ENCODE measurements at places on chromosomes 4 and X.

GRCh38 chr4:139900964-139901376 lies 235.4 kb downstream of the MGST2 start:
- DNase-seq: no peak

DNA sequence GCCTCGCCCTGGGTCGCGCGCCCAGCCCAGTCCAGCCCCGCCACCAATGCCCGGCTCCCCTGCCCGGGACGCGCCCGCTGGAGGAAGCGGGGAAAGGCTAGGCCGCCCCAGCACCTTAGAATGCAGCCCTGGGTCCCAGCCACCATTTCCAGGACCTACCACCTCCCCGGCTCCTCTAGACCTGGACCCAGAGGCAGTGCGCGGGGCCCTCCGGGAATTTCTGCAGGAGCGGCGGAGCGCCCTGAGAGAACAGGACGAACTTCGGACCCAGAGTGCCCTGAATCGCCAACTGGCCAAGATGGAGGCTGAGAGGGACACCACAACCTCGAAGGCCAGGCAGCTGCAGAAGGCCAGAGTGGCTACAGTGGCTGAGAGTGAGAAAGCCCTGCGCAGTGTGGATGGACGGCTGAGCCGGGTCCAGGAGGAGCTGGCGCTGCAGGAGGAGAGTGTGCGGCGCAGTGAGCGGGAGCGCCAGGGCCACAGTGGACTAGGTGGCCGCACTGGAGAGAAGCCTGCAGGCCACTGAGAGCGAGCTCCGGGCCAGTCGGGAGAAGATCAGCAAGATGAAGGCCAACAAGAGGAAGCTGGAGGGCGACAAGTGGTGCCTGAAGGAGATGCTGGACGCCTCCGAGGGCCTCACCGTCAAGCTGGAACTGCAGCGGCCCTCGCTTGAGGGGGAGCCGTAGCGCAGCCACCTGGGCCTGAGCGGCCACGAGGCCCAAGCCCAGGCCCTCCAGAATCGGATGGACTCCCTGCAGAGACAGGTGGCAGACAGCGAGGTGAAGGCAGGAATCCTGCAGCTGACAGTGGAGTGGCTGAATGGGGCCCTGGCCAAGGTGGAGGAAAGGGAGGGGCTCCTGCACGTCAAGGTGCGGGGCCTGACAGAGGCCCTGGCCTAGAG lies 15.5 kb downstream of the SMIM10L2A start:
- no peak for DNase-seq

- DNase-seq: no peak
Observed at GRCh38 chr4:95190751-95191436, 357.9 kb downstream of the UNC5C start.

DNA sequence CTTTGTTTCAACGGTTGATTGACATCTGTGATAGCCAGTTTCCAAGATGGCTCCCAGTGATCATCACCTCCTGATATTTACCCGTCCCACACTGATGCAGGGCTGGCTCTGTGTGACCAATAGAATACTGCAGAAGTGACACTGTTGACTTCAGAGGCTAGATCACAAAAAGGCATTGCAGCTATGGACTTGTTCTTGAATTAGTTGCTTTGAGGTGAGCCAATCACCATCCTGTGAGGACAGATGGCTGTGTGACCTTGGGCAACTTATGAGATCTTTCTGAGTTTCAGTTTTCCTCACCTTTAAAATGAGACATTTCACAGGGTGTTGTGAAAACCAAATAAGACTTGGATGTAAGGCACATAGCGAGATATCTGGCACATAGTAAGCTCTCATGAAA lies 1.8 kb upstream of the GPR82 start:
- DNase-seq: no peak

- no peak for DNase-seq
Observed at GRCh38 chr4:99061048-99061700, 27.4 kb downstream of the ADH5 start.

DNA sequence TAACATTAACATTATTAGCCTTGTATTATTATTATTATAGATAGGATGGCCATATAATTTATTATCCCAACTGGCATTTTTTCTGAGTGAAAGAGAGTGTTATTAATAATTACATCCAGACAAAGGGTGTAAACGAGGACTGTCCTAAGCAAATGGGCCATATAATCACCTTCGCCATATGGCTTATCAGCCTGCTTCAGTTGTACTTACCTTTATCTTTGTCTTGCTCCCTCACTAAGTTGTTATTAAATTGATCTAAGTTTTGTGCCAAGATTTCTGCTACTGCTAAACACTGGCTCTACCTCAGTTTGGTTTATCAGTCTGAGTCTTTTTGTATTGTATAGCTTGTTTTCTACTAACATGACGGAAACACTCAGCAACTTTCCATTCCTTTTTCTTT lies 76.9 kb downstream of the STIM2 start:
- no peak for DNase-seq

DNA sequence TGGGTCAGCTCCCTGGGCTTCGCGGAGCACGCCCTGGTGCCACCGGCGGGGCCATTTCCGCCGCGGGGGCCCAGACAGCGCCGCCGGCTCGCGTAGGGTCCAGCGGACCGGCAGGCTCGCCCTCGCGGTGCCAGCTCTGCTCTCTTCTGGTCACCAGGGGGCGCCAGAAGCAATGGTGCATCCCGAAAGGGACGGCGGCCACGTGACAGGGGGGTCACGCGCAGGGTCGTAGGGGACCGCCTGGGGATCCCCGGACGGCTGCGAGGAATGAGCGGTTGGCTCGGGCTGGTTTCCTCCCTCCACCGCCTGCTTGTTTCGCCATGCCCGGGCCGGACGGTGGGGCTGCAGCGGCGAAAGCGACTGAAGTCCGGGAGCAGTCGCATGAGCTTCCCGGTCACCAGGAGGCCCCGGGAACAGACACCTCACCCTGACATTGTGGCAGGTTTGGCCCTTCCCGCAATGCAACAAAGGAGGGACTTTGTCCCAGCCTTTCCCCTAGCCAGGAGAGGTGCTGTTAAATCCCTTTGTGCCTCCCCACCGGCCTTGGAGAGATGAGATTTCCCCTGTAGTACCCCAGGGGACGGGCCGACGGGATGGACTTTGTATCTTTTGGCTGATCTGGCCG lies 15.8 kb downstream of the ZCCHC12 start:
- peak; percentile 13 for DNase-seq

DNA sequence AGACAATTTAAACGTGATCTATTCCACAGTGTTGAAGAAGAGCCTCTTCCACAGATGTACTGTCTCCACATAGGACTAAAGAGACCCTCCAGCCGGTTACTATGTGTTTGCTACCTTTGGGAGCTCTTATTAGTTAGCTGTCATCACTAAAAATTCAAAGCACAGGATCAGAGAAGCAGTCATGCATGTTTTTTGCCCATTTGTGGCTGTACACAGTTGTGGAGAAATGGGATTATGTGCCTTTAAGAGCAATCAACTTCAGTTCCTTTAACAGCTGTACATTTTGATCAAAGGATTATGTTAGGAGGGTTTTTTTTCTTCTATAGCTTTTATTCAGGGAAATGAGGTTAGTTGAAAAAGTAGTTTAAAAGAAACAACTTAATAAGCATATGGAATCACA lies 149.0 kb upstream of the SPOCK3 start:
- DNase-seq: no peak

DNA sequence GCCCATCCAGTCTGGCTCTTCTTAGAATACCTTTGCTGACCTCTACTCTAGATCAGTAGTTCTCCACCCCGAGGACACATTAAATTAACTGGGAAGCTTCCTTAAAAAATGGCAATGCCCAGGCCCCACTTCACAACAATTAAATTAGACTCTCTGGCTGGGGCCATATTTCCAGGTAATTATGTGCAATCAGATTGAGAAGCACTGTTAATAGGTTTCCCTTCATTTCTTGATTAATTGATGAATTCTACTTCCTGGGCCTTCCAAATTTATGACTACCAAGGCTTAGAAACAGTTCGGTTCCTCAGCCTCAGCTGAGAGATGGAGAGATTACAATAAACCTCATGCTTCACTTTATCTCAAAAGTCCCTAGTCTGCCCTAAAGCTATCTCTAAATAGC lies 71.7 kb upstream of the LIMCH1 start:
- DNase-seq: no peak

GRCh38 chr4:120749445-120750151 lies 172.9 kb downstream of the PRDM5 start:
- no peak for DNase-seq

GRCh38 chrX:107626481-107626880 lies 1.8 kb upstream of the PRPS1 start:
- DNase-seq: no peak

DNA sequence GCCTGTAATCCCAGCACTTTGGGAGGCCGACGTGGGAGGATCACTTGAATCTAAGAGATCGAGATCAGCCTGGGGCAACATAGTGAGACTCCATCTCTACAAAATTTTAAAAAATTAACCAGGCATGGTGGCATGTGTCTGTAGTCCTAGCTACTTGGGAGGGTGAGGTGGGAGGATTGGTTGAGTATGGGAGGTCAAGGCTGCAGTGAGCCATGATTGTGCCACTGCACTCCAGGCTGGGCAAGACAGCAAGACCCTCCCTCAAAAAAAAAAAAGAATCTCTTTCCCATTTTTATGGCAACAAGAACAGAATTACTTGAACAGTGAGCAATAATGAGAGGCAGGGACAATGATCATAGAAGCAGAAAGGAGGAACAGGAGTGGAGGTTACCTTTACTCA lies 94.8 kb downstream of the RNF150 start:
- DNase-seq: no peak

DNA sequence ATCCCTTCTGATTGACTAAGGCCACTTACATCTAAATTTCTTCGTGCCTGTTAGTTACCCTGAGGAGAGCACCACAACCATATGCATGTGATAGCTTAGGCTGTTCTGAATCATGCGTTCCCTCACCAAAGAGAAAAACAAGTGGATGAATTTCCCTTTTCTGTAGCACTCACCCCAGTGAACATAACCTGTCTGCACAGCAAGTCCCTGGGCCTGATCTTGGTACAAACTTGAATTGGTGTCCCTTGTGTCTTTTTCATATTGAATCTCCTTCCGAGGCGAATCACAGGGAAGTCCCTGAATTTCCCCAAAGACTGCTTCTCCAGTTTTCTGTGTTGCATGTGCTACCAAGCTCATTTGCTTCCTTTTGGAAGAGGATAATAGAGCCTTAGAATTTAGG lies 100.4 kb downstream of the KLHL8 start:
- no peak for DNase-seq

- no peak for DNase-seq
Observed at GRCh38 chrX:7953446-7953845, 26.2 kb upstream of the PNPLA4 start.

DNA sequence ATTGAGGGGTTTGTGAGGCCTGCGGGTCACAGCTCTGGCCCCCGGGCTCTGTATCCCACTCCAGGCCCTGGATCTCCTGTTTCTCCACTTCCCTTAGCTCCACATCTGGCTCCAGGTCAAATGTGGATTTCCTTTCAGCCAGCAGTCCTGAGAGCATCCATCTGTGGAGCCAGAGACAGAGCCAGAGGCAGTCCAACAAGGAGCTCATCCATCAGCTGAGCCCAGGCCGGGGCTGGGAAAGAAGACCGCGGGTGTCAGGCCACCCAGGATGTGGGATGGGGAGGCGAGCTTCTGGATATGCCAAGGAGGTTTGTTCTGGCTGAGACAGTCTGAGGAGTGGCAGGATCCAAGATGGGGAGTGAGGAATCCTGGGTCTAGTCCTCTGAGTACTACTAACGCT lies 91.7 kb downstream of the EFNB1 start:
- DNase-seq: no peak

DNA sequence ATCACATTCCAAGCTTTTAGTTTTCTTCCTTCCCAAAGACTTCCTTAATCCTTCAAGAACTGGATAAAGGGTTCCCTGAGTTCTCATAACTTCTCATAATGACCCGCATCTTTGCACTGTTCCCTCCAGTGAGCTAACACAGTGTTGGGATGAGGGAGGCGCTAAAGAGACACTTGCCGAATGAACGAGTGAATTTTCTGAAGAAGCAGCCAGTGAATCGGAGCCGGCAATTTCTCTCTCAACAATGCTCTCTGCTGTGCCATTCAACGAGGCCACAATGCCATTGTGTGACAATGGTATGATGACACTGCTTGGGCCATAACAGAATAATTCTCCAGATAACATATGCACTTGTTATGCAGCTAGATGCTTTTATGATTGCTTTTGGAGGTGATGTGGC lies 51.4 kb upstream of the ZFP42 start:
- no peak for DNase-seq

- DNase-seq: peak; percentile 40
Observed at GRCh38 chr4:122715221-122715620, 17.3 kb upstream of the BBS12 start.

GRCh38 chr4:10023806-10024205 lies 2.5 kb upstream of the SLC2A9 start:
- no peak for DNase-seq

DNA sequence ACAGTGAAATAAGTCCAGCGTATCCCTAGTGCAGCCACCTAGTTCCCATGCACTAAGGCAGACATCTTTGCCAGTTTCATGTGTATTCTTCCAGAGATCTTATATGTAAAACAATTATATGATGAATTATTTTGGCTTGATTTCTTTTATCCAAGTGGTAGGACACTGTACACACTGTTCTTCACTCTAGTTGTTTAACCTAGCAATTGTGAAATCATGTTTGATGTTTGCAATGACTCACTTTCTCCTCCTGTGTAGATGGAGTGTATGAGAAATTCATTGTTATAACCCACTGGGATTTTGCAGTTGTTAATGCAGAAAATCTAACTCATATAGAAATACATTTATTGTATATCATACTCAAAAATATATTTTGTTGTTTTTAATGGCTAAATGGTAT lies 17.5 kb upstream of the TBC1D1 start:
- no peak for DNase-seq

DNA sequence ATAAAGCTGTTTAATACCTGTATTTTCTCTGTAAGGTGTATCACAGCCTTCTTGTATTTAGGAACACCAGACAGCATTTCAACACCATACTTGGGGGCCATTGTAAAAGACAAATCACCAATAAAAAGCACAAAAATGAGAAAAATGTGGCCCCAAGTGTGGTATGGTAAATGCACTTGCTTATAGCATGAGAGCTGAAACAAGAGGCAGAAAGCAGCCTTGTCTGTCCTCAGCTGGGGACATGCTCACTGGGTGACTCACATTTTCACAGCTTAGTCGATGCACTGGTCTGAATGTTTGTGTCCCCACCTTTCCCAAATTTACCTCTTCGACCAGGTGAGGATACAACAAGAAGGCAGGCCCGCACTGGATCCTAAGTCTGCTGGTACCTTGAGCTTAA lies 639.7 kb upstream of the AGA start:
- DNase-seq: no peak

DNA sequence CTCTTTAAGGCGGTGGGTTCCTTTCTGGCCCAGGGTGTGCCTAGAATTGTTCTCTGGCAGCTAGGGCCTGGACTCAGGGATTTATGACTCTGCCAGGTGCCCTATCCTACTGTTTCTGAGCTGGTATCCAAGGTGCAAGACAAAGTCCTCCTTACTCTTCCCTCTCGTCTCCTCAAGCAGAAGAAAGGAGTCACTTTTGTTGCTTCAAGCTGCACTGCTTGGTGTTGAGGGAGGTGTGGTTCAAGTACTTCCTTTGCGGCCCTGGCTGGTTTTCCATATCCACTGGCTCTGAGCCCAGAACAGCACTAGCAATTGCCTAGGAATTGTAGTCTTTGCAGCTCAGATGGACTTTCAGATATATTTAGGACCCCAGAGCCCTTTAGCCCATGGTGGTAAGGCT lies 39.3 kb downstream of the RTL3 start:
- no peak for DNase-seq

- DNase-seq: peak; percentile 30
Observed at GRCh38 chr4:183455431-183456195, 11.2 kb downstream of the CDKN2AIP start.

GRCh38 chrX:138026211-138026610 lies 460.3 kb downstream of the ZIC3 start:
- peak; percentile 2 for DNase-seq

- DNase-seq: no peak
Observed at GRCh38 chr4:35963974-35964515, 280.3 kb downstream of the ARAP2 start.
